ENCODE measurements at places on chromosomes 13 and 19.
A peak's percentile ranks its signal among the peaks of the same experiment; 100 is the strongest.

DNA sequence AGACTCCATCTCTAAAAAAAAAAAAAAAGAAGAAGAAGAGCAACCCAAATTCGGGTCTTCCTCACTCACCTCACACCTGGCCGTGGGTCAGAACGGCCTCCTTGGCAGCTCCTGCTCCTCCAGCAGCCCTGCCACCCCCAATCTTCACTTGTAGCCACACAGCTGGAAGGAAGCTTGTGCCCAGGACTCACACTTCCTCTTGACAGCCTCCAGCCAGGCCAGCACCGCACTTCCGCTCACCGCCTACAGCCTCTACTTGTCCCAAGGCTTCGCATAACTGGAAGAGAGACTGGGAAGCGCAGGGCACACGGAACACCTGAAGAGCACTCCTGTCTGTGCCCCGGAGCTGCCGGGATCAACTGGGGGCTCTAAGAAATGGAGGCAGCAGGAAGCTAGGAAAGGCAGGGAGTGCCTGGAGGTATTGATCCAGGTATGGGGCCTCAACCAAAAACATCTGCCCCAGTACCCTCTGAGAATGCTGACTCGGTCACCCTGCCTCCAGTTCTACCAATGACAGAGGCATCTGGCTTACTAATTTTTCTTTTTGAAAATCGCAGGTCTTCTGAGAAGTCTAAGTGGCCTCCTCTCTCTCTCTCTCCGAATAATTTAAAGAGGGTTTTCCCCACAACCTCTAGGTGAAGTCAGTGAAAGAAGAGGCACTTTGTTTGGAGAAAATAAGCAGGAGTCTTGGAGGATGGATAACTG, 31.1 kb upstream of the ATP12A start:
- no peak for DNase-seq

GRCh38 chr19:55454787-55455243, 6.6 kb downstream of the ISOC2 start:
- DNase-seq, result no peak

- no peak for DNase-seq
Observed at GRCh38 chr19:35213663-35214632, 14.6 kb downstream of the FAM187B start.

DNA sequence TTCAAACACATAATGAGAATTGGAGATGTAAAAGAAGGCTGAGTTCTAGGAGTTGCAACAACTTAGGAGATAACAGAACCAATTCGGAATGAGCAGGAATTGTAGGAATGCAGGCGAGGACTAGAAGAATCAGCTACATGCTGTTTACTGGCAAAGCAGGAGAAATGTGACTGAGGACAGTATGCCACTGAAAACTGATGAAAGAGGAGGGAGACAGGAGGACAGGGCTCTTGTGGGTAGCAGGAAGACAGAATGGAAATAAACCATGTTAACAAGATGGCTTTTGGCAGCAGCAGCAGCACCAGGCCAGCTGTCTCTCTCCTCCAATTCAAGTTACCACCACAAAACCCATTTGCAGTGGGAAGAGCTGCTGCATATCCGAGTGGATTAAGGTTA, 91.0 kb upstream of the SLC15A1 start:
- peak; percentile 19 for DNase-seq

DNA sequence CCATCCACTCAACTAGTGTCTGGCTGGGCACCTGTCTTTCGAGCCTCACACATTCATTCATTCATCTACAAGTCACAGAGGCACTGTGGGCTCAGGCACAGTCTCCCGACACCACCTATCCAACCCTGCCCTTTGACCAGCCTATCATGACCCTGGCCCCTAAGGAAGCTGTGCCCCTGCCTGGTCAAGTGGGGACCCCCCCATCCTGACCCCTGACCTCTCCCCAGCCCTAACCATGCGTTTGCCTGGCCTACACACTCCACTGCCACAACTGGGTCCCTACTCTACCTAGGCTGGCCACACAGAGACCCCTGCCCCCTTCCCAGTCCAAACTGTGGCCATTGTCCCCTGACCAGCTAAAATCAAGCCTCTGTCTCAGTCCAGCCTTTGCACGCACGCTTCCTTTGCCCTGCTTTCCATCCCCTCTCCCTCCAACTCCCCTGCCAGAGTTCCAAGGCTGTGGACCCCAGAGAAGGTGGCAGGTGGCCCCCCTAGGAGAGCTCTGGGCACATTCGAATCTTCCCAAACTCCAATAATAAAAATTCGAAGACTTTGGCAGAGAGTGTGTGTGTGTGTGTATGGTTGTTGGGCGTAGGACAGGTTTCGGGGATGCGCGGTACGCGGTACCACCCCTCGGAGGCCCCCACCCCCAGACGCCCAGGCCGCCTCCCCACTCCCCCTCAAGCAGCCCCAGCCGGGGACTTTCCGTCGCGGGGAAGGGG, 404 bp upstream of the IL27RA start:
- DNase-seq, result no peak

GRCh38 chr19:49097453-49098288, 12.4 kb downstream of the SNRNP70 start:
- no peak for DNase-seq

- DNase-seq, result no peak
Observed at GRCh38 chr19:34452723-34453122, 24.5 kb downstream of the UBA2 start.

DNA sequence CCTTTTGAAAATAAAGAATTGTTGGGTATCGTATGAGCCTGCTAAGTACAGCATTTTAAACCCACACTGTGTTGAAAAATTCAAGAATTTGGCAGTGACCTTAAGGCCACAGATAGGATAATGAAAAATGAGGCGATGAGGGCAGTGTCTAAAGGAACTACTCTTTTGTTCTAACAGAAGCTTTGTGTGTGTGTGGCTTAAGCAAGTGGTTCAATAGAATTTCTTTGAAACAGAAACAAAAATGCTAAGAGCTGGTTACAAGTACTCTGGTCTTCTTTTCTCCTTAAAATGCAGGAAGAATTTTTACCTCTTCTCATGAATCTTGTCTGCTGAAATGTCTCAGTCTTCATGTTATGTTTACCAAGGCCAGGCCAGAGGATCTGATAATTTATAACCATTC, 279.5 kb downstream of the ZNF536 start:
- no peak for DNase-seq

DNA sequence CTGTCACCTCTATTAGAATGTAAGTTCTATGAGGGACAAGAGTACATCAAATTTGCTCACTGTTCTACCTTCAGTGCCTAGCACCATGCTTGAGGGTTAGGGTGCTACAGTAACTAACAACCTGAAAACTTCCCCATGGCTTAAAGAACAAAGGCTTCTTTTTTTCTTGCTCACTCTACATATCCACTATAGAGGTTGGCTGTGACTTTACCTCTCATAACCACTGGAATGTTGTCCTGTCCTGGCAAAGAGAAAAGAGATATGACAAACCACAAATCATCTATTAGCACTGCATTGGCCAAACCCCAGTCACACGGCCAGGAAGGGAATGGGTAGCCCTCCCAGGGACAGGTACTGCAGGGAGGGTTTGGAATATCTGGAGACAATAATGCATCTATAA, 23.2 kb upstream of the ACOD1 start:
- DNase-seq, result no peak

DNA sequence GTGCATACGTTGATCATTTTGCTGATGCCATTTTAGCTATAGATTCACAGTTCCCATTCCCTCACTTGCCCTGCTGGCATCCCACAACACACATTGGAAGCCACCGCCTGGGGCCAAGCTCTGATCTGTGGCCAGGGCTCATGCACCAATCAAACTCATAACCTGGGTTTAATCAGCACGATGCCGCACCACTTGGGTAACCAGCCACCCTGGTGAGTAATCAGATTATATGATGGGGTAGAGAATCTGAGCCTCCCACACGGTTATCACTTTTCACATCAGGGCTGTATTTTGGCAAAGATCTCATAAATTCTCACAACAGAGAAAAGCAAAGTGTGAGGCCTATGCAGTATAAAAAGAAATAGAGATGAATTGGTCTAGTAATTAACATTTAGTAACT, 66.0 kb upstream of the TNFRSF19 start:
- no peak for DNase-seq

DNA sequence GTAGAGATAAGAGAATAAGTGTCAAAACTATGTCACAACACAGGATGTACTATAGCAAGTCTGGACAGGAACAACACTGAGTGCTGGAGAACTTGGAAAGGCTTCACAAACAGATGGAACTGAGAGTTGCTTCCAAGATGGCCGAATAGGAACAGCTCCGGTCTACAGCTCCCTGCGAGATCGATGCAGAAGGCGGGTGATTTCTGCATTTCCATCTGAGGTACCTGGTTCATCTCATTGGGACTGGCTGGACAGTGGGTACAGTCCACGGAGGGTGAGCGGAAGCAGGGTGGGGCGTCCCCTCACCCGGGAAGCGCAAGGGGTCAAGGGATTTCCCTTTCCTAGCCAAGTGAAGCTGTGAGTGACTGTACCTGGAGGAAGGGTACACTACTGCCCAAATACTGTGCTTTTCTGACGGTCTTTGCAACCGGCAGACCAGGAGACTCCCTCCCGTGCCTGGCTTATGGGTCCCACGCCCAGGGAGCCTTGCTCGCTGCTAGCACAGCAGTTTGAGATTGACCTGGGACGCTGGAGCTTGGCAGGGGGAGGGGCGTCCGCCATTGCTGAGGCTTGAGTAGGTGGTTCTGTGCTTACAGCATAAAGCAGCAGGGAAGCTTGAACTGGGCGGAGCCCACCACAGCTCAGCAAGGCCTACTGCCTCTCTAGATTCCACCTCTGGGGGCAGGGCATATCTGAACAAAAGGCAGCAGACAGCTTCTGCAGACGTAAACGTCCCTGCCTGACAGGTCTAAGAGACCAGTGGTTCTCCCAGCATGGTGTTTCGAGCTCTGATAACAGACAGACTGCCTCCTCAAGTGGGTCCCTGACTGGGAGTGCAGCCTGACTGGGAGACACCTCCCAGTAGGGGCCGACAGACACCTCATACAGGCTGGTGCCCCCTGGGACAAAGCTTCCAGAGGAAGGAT, 46.0 kb downstream of the USP12 start:
- no peak for DNase-seq

DNA sequence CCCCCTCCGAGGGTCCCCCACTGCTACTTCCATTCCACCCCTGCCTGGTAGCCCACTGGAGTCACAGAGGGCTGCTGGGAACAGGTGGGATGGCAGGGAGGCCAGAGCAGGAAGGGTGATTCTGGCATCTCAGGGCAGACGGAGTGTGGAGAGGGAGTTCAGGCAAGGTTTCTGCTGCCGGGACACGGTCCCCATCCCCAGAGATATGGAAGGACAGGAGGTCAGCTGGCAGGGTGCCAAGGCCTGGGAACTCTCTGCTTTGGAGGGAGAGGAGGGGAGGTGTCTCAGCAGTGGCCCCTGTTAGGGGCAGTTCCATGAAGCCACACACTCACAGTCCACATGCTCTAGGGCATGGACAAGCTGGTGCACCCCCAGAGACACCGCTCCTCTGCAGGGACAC, 68.1 kb downstream of the CHST8 start:
- no peak for DNase-seq

GRCh38 chr19:44817725-44818465, 9.0 kb downstream of the BCAM start:
- no peak for DNase-seq

DNA sequence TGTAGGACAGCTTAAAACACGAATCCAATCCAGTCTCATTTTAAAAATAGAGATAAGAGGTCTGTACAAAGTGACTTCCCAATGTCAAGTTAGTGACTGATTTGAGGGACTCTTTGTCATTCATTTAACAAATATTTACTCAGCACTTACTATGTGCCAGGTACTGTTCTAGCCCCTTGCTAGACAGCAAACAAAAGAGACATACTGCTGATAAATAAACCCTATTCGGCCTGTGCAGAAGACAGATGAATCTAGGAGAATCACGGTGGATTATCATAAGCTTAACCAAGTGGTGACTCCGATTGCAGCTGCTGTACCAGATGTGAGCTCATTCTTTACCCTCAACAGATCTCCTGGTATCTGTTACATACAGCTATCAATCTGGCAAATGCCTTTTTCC, 6.4 kb upstream of the ELF1 start:
- DNase-seq, result no peak

DNA sequence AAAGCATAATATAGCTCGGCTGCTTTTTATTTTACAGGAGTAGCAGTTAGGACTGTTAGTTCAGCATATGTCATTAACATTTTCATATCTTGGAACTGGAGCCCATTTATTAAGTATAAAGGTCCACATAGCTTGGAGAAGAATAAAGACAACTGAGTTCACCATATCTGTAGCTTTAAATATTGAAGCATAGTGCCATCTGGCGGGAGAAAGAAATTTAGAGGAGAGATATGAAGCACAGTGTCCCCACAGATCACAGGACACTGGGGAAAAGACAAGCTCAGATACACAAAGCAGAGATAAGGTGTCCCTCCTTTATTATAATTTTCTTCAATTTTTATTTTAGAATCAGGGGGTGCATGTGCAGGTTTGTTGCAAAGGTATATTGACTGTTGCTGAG, 104.7 kb upstream of the FREM2 start:
- no peak for DNase-seq

DNA sequence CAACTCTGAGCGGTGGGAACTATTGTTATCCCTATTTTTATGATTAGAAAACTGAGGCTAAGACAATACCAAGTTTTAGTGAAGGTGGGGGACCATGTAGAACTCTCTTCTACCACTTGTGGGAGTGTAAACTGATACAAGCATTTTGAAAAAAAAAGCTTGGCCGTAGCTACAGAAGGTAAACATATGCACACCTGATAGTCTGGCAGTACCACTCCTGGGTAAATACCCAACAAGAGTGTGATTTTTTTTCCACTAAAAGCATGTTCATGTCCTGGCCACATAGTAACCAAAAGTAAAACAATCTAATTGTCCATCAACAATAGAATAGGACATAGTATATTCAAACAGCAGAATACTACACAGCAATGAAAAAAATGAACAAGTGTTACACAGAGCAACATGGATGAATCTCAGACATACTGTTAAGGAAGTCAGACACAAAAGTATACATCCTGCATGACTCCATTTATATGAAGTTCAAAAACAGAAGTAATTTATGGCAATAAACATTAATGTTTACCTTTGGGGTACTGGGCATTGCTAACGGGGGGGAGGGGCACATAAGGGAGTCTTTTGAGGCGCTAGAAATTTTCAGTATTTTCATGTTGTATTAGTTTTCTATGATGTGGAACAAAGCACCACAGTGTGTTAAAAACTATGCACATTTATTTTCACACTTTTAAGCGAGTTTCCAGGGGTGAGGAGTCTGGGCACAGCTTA, 6.4 kb upstream of the SPATA13 start:
- no peak for DNase-seq

DNA sequence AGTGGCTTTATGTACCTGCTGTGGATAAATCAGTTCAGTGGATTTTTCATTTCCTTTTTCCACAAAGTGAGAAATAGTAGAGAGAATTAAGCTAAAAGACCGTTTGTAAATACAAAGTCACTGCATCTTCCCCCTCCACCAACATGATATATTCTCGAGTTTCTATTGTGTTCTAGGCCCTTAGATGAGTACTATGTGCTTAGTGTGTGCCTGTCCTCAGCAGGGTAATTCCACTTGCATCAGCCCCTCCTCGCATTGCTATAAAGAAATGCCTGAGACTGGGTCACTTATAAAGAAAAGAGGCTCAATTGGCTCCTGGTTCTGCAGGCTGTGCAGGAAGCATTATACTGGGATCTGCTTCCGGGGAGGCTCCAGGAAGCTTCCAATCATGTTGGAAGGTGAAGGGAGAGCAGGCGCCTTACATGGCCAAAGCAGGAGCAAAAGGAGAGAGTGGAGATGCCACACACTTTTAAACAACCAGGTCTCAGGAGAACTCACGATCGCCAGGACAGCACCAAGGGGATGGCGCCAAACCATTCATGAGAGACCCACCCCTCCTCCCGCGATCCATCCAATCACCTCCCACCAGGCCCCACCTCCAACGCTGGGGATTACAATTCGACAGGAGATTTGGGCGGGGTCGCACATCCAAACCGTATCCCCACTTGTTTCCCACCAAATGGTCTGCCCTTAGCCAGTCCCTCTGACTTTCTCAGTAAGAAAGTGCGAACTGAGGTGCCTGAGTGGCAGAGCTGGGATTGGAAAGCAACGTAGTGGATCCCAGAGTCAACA, 102.3 kb upstream of the ABCC4 start:
- no peak for DNase-seq
